Fibroblast of lung (primary cell): ENCODE measurements at places on chromosomes 3 and 15.

DNA sequence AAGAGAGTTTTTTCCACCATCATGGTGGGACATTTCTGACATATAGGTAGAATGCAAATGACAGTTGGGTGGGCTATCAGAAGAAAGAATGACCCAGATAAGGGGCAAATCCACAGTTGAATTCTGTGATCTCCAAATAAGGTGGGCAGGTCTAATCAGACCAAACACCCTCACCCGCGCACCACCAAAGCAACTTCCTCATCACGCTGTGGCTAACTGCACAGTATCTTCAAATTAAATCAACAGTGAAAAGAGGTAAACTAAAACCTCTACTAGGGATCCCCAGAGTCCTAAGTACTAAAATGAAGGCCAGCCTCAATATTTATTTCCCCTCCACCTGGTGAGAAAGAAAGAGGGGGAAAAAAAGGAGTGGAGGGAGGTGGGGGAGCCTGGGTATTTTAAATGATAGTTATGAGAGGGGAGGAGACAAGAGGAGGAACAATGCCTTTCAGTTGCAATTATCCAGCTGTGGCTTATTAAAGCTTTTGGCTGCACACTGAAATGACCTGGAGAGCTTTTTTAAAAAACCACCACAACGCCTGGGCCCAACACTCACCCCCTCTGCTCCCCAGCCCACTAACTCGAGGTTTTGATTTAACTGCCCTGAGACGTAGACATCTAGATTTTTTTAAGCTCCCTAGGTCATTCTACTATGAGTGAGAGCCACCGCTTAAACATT is 61.0 kb downstream of the LRIG1 start:
- peaks cover 25% of the 10 kb centered on the region for H3K4me1 ChIP-seq
- no peak overlapping the region for H3K27ac ChIP-seq
- no peaks in the 10 kb centered on the region for H3K36me3 ChIP-seq
- DNase-seq = no peak
- no peaks in the 10 kb centered on the region for H3K27me3 ChIP-seq

- no peaks in the 10 kb centered on the region for H3K27me3 ChIP-seq
- no peak overlapping the region for H3K27ac ChIP-seq
- H3K4me1 ChIP-seq = no peaks in the 10 kb centered on the region
- no peak overlapping the region for H3K4me3 ChIP-seq
- DNase-seq = no peak
- no peaks in the 10 kb centered on the region for H3K36me3 ChIP-seq
Measured at GRCh38 chr3:7512048-7512447, 651.1 kb downstream of the GRM7 start.

DNA sequence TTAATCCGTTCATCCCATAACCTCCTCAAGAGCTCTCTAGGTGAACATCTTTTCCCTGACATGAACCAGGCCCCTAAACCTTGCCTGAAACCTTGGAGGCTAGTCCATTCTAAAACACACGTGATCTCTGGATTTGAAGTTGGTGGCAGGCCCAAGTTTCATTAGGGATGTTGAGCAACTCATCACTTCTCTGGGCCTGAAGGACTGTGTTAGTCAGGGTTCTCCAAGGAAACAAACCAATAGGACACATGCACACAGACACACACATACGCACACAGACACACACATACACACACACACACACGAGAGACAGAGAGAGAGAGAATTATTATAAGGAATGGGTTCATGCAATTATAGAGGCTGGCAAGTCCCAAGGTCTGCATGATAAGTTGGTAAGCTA is 31.9 kb downstream of the ACAN start:
- no peak overlapping the region for H3K27ac ChIP-seq
- peaks cover 5% of the 10 kb centered on the region for H3K4me1 ChIP-seq
- no peaks in the 10 kb centered on the region for H3K36me3 ChIP-seq
- no peak overlapping the region for H3K4me3 ChIP-seq
- DNase-seq = no peak
- no peaks in the 10 kb centered on the region for H3K27me3 ChIP-seq

DNA sequence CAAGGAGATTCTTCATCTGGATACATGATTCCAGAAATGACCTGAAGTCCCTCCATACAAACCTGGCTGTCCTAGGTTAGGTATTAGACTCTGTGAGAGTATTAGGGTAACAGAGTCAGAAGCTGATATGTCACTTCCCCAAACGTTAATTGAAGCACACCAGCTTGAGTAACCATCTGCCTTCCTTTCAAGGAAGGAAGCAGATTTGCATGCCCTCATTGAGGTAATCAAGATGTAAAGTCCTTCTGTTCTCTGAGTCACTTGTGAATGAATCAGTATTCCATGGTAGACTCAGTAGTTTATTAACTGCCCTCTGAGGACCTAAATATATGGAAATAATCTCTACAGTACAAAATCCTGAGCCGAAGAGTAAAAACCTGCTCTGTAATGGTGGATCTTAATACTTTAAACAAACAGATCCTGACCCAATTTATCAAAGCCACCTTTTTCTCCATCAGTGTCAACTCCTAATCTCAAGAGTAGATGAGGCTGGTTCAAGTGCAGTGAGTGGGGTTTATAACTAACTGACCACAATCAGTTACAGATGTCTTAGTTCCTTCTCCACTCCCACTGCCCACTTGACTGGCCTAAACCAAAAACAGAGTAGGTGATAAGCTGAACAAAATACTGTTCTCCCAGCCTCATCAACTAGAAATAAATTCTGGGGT is 246.2 kb upstream of the CHRM5 start:
- H3K4me3 ChIP-seq = no peak overlapping the region
- no peaks in the 10 kb centered on the region for H3K27me3 ChIP-seq
- H3K27ac ChIP-seq = no peak overlapping the region
- no peaks in the 10 kb centered on the region for H3K36me3 ChIP-seq

DNA sequence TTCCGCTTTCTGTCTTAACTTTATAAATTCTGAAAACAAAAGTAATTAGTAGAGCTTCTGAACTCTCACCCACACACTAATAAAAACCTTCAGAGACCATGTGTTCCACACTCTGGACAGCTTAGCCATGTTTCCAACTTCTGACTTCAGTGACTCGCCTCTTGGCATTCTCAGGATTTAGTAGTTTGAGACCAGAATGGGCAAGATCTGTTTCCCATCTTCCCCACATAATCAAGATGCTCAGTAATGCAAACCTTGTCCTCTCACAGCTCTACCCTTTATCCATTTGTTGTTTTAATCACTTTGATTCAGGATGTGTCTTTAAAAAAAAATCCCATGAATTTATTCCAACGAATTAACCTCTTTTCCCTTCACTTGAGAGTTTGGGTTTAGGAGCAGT is 166.6 kb upstream of the SLC24A5 start:
- H3K27ac ChIP-seq = no peak overlapping the region
- DNase-seq = no peak
- H3K36me3 ChIP-seq = no peaks in the 10 kb centered on the region
- H3K4me3 ChIP-seq = no peak overlapping the region
- no peaks in the 10 kb centered on the region for H3K4me1 ChIP-seq
- H3K27me3 ChIP-seq = no peaks in the 10 kb centered on the region

DNA sequence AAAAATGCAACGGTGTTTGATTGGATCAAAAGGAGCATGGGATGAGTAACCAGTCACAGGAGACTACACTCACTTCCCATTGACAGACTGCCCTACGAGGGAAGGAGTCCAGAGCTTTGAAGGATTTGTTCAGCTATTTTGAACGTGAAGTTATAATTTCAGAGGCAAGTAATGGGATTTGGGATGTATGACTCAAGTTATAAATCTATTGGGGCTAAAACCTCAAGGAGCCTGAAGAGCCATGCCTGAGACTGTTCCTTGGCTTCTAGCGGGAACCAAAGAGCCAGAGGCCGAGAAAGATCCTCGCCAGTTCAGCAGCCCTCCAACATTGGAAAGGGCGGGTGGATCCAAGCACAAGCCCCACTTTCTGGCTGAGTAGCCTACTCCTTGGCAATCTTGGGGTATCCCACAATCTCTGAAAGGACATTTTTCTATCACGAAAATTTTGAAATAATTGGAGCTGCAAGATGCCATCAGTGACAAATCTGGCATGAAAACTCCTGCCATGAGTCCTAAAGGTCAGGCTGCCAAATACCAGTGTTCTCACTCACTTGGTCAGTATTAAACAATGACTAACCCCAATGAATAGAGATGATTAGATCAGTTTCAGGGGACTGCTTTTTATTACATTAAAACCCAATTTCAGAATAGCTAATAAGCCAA is 48.6 kb upstream of the SLCO2A1 start:
- H3K4me1 ChIP-seq = peaks cover 12% of the 10 kb centered on the region
- no peak for DNase-seq
- no peaks in the 10 kb centered on the region for H3K27me3 ChIP-seq
- no peak overlapping the region for H3K4me3 ChIP-seq
- no peaks in the 10 kb centered on the region for H3K36me3 ChIP-seq

DNA sequence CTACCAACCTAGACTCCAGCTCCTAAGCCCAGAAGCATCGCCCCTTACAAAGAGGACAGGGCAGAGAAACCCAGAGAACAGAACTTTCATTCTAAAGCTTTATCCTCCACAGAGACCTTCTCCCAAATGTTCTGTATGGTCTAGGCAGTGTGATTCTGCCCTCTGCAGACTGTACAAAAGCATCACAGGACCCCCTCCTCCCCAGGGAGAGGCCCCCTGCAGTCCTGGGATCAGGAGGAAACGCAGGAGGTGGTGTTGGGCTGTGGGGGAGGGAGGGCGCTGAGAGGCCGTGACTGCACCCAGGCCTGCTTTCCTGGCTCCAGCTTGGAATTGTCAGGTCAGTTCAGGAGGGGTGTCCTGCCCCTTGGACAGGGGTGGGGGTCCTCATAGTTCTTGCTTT is 101.3 kb downstream of the DGKG start:
- H3K4me3 ChIP-seq = no peak overlapping the region
- H3K36me3 ChIP-seq = no peaks in the 10 kb centered on the region
- no peaks in the 10 kb centered on the region for H3K27me3 ChIP-seq
- DNase-seq = no peak

DNA sequence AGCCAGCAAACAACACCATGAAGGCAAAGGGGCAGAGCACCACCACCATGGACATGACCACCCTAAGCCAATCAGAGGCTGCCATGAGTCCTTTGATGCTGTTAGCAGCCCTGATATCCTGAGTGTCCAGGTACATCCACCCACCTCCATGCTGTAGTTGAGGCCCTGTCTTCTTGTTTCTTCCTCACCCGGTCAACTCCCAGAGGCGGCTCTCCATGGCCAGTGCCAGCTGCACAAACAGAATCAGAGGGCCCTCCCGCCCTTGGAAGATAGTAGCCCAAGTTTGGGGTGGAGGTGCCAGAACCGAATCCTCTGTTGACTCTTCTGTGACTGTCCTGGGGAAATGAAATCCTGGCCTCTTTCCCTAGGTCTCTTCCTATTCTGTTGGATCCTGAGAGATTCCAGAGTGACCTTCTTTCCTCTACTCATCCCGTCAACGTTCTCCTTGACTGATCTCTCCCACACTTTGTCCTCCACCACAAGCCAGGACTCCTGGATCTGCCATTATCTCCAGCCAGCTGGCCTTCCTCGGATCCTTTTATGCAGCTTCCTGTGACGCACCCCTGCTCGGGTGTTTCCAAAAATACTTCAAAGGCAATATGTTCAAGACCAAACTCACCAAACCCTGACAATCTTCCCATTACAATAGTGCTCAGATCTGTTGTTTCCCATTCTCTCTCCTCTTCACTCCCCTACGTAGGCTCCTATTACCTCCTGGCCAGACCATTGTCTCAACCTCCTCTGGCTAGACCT is 45.4 kb upstream of the DLG1 start:
- H3K27ac ChIP-seq = no peak overlapping the region
- H3K4me1 ChIP-seq = peaks cover 2% of the 10 kb centered on the region
- no peak overlapping the region for H3K4me3 ChIP-seq
- no peak for DNase-seq
- no peaks in the 10 kb centered on the region for H3K36me3 ChIP-seq

- no peak overlapping the region for H3K27ac ChIP-seq
- DNase-seq = no peak
- no peaks in the 10 kb centered on the region for H3K36me3 ChIP-seq
- no peak overlapping the region for H3K4me3 ChIP-seq
Measured at GRCh38 chr3:194541483-194541882, 54.7 kb upstream of the ATP13A3 start.

GRCh38 chr15:70289191-70289955 is 191.7 kb upstream of the TLE3 start:
- H3K4me3 ChIP-seq = no peak overlapping the region
- no peaks in the 10 kb centered on the region for H3K4me1 ChIP-seq
- H3K27me3 ChIP-seq = no peaks in the 10 kb centered on the region
- no peak overlapping the region for H3K27ac ChIP-seq
- H3K36me3 ChIP-seq = no peaks in the 10 kb centered on the region
- no peak for DNase-seq

DNA sequence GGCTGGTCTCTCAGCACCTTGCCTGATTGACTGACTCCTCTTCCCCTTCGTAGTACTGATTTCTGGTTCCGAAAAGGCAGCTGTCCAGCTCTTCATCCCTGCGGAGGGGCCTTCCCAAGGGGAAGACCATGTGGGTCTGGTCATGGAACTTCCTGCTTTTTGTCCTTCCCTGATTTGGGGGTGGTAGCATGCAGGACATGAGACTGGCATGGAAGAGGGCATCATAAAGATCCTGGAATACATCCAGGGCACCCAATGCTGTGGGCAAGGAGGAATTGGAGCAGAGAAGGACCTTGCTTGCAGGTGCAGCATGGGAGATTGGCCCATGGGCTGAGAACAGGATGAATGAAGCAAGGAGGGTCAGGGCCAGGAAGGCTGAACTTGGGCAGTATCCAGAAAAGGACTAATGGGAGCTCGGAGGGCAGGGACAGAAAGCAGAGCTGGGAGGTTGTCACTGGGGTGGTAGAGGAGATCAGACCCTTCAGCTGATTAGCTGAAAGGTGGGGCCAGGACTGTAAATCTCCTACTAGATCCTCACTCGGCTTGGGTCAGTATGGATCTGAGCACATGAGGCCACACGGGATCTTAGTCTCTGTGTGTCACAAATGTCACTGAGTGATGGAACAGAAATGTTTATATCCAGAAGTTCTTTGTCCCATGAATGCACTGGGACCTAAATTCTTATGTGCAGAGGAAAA is 59.5 kb downstream of the AMOTL2 start:
- H3K36me3 ChIP-seq = no peaks in the 10 kb centered on the region
- peaks cover 41% of the 10 kb centered on the region for H3K4me1 ChIP-seq
- no peak for DNase-seq
- H3K4me3 ChIP-seq = no peak overlapping the region

- no peak overlapping the region for H3K4me3 ChIP-seq
- H3K36me3 ChIP-seq = no peaks in the 10 kb centered on the region
- no peak overlapping the region for H3K27ac ChIP-seq
- H3K27me3 ChIP-seq = no peaks in the 10 kb centered on the region
- H3K4me1 ChIP-seq = no peaks in the 10 kb centered on the region
- peak; percentile 14 for DNase-seq
Measured at GRCh38 chr3:62768896-62769295, 106.3 kb downstream of the CADPS start.
